HepG2 (cell line): ENCODE measurements at places on chromosomes 2 and 18. TPM values are rescaled to one million over a fixed set of nuclear protein-coding genes. Genes with fewer than 3 reads are reported as not detected.

CD8B2 gene
- total RNA-seq, result not detected in 2 replicates

DNA sequence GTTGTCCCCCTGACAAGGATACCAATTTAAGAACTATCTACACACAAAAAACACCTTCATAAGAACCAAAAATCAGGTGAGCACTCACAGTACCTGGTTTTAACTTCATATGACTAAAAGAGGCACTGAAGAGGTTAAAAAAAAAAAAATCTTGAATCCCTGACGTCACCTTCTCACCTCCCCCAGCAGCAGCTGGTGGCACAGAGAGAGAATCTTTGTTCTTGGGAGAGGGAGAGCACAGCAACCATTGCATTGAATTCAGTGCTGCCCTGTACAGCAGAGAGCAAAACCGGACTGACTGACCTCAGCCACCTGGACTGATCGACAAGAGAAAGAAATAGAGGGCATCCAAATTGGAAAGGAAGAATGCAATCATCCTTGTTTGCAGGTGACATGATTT lies 566.0 kb downstream of the TMX3 start:
- H3K27ac ChIP-seq, result no peak overlapping the region
- H3K36me3 ChIP-seq, result no peaks in the 10 kb centered on the region
- H3K27me3 ChIP-seq, result no peaks in the 10 kb centered on the region
- no peak for DNase-seq
- no peaks in the 10 kb centered on the region for H3K4me1 ChIP-seq

GRCh38 chr2:160489111-160489510 lies 4.5 kb downstream of the RBMS1 start:
- no peak overlapping the region for H3K4me3 ChIP-seq
- no peaks in the 10 kb centered on the region for H3K36me3 ChIP-seq
- DNase-seq, result no peak

DNA sequence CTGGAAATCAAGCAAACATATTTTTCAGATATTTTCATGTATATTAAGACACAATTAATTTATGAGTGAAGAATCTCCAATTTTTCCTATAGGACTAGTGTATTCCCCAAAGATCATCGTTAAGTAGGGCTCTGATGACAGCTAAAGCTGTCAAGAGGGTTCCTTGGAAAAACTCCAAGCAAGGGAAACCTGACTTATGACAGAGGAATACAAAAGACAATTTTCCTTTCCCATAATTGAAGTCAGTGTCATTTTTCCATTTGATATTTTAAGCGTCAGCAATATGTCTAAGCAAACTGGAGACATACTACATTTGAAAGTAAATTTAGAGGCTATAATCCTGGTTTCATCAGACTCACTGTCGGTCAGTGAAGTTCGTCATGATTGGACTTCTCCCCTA lies 36.1 kb downstream of the RIT2 start:
- no peak overlapping the region for H3K4me3 ChIP-seq
- no peak for DNase-seq

- no peak overlapping the region for H3K27ac ChIP-seq
- no peak for DNase-seq
- H3K27me3 ChIP-seq, result no peaks in the 10 kb centered on the region; the same call in 1 of the 2 replicates
- H3K36me3 ChIP-seq, result no peaks in the 10 kb centered on the region
- no peaks in the 10 kb centered on the region for H3K4me1 ChIP-seq
Measured at GRCh38 chr2:195820867-195821565, 164.0 kb downstream of the SLC39A10 start.

- peak; percentile 76 for DNase-seq
- H3K27ac ChIP-seq, result no peak overlapping the region
- peaks cover 13% of the 10 kb centered on the region for H3K4me1 ChIP-seq
- H3K36me3 ChIP-seq, result no peaks in the 10 kb centered on the region
Measured at GRCh38 chr2:88668862-88669261, 22.6 kb upstream of the RPIA start.

DNA sequence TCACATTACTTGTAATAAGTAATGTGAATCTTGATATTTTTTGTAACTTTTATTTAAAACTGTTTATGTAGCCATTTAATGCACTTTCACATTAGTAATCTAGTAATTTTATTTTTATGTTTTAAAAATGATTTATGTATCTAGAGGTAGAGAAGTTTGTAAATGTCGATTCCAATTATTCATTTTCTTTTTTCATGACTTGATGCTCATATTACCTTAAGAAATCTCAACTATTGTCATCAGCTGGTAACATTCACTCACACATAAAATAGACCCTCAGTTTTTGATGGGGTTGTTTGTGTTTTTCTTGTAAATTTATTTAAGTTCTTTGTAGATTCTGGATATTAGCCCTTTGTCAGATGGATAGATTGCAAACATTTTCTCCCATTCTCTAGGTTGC lies 351.7 kb upstream of the CDH7 start:
- H3K4me1 ChIP-seq, result no peaks in the 10 kb centered on the region
- no peak overlapping the region for H3K27ac ChIP-seq
- no peaks in the 10 kb centered on the region for H3K27me3 ChIP-seq
- no peaks in the 10 kb centered on the region for H3K36me3 ChIP-seq
- no peak overlapping the region for H3K4me3 ChIP-seq

GRCh38 chr2:162473-163382 lies 101.1 kb downstream of the SH3YL1 start:
- no peak overlapping the region for H3K27ac ChIP-seq
- DNase-seq, result no peak
- no peaks in the 10 kb centered on the region for H3K36me3 ChIP-seq
- peaks cover 7% of the 10 kb centered on the region; the same call in 1 of the 2 replicates for H3K27me3 ChIP-seq

GRCh38 chr2:234579231-234579962 lies 82.5 kb upstream of the ARL4C start:
- no peaks in the 10 kb centered on the region for H3K36me3 ChIP-seq
- DNase-seq, result no peak
- no peak overlapping the region for H3K4me3 ChIP-seq
- peaks cover 16% of the 10 kb centered on the region; the same call in 2 of the 3 replicates for H3K27me3 ChIP-seq

- H3K4me3 ChIP-seq, result no peak overlapping the region
- DNase-seq, result no peak
- H3K4me1 ChIP-seq, result peaks cover 9% of the 10 kb centered on the region
- no peaks in the 10 kb centered on the region for H3K27me3 ChIP-seq
- H3K27ac ChIP-seq, result no peak overlapping the region
Measured at GRCh38 chr2:76210551-76210950, 499.8 kb upstream of the GCFC2 start.

GRCh38 chr2:100126201-100126600 lies 16.2 kb downstream of the AFF3 start:
- no peaks in the 10 kb centered on the region for H3K36me3 ChIP-seq
- H3K4me3 ChIP-seq, result no peak overlapping the region
- H3K27ac ChIP-seq, result no peak overlapping the region

GRCh38 chr2:216283038-216283900 lies 89.0 kb downstream of the MARCHF4 start:
- H3K27ac ChIP-seq, result no peak overlapping the region
- H3K4me3 ChIP-seq, result no peak overlapping the region
- no peaks in the 10 kb centered on the region for H3K36me3 ChIP-seq
- DNase-seq, result peak; percentile 38
- H3K27me3 ChIP-seq, result peaks cover 1% of the 10 kb centered on the region; the same call in 1 of the 2 replicates

DNA sequence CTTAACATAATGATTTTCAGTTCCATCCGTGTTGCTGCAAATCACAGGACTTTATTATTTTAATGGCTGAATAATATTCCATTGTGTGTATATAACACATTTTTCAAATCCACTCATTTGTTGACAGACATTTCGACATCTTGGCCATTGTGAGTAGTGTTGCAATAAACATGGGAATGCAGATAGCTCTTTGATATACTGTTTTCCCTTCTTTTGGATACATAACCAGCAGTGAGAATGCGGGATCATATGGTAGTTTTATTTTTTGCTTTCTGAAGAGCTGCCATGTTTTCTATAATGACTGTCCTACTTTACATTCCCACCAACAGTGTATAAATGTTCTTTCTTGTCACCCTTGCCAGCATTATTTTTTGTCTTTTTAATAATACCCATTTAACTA lies 420.3 kb upstream of the CHAC2 start:
- H3K27me3 ChIP-seq, result no peaks in the 10 kb centered on the region
- no peaks in the 10 kb centered on the region for H3K36me3 ChIP-seq
- H3K4me1 ChIP-seq, result no peaks in the 10 kb centered on the region

C1QL2 gene
- not detected in 2 replicates for total RNA-seq

SDC1 gene
- total RNA-seq, result 47.5 and 119 TPM in 2 replicates

DNA sequence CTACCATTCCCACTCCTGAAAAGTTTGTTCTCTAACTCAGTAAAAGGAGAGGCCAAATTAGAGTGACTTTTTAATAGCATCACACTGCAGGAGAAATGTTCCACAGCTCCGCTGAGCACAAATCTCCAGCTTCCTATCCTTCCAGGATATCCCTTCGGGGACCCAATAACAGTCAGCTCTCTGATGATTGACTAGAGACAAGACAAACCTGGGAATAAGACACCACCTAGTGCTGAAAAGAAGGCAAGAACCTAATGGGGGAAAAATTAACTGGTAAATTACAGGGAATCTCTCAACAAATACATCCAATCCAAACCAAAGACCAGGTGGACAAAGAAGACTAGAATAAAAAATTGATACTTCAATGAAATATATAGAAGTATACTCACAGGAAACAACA lies 977.1 kb upstream of the SOX11 start:
- no peak overlapping the region for H3K27ac ChIP-seq
- no peak for DNase-seq
- no peaks in the 10 kb centered on the region for H3K4me1 ChIP-seq
- H3K36me3 ChIP-seq, result no peaks in the 10 kb centered on the region
- no peak overlapping the region for H3K4me3 ChIP-seq

VAPA gene
- 294 and 375 TPM in 2 replicates for total RNA-seq

GRCh38 chr2:171154348-171154747 lies 6.3 kb downstream of the TLK1 start:
- H3K4me1 ChIP-seq, result peaks cover 90% of the 10 kb centered on the region
- H3K36me3 ChIP-seq, result no peaks in the 10 kb centered on the region
- H3K27me3 ChIP-seq, result no peaks in the 10 kb centered on the region

PKP4 gene
- total RNA-seq, result 80.9 and 84.8 TPM in 2 replicates

- peaks cover 14% of the 10 kb centered on the region; the same call in 1 of the 3 replicates for H3K27me3 ChIP-seq
- no peak overlapping the region for H3K4me3 ChIP-seq
- no peak overlapping the region for H3K27ac ChIP-seq
- DNase-seq, result no peak
- H3K36me3 ChIP-seq, result no peaks in the 10 kb centered on the region
- H3K4me1 ChIP-seq, result no peaks in the 10 kb centered on the region
Measured at GRCh38 chr2:217555081-217555876, 447.5 kb downstream of the TNS1 start.

DNA sequence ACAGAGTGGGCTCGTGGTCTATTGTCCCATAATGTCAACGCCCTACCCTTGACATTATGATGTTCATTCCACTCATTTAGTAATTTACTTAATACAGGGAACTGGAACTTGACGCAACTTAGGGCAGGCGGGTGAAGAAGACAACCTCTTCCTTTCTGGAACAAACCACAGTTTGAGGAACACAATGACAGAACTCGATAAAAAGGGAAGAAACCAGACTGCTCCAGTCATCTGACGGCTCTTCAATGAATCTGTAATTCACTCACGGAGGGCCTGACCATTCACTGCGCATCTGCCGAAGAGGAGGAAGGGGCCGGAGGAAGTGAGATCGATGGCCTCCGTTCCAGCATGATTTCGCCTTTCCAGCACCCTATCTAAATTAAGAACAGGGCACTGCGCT lies 83.2 kb downstream of the BCL2 start:
- DNase-seq, result no peak
- H3K27ac ChIP-seq, result no peak overlapping the region
- H3K36me3 ChIP-seq, result no peaks in the 10 kb centered on the region
- H3K4me1 ChIP-seq, result peaks cover 17% of the 10 kb centered on the region
- H3K4me3 ChIP-seq, result no peak overlapping the region
- H3K27me3 ChIP-seq, result no peaks in the 10 kb centered on the region; the same call in 1 of the 2 replicates

COL4A4 gene
- not detected in 2 replicates for total RNA-seq

DOCK10 gene
- total RNA-seq, result not detected in 2 replicates

- no peaks in the 10 kb centered on the region for H3K4me1 ChIP-seq
- no peak overlapping the region for H3K27ac ChIP-seq
- no peak for DNase-seq
- H3K36me3 ChIP-seq, result peaks cover 40% of the 10 kb centered on the region
Measured at GRCh38 chr2:237763812-237764211, 34.8 kb upstream of the RBM44 start.

CNDP1 gene
- not detected in 2 replicates for total RNA-seq

- H3K4me3 ChIP-seq, result no peak overlapping the region
- H3K27ac ChIP-seq, result no peak overlapping the region
- H3K27me3 ChIP-seq, result no peaks in the 10 kb centered on the region
- H3K4me1 ChIP-seq, result no peaks in the 10 kb centered on the region
- no peak for DNase-seq
Measured at GRCh38 chr2:233996461-233996860, 54.0 kb upstream of the SPP2 start.

PAX8 gene
- total RNA-seq, result 1.3 and 1.5 TPM in 2 replicates

ANO7 gene
- total RNA-seq, result 3.7 and 4.9 TPM in 2 replicates

IL36G gene
- total RNA-seq, result not detected in 2 replicates

GRCh38 chr2:203470371-203470770 lies 64.7 kb downstream of the RAPH1 start:
- no peaks in the 10 kb centered on the region for H3K36me3 ChIP-seq
- DNase-seq, result no peak
- no peaks in the 10 kb centered on the region for H3K4me1 ChIP-seq
- H3K4me3 ChIP-seq, result no peak overlapping the region
- no peaks in the 10 kb centered on the region for H3K27me3 ChIP-seq
- H3K27ac ChIP-seq, result no peak overlapping the region

DNA sequence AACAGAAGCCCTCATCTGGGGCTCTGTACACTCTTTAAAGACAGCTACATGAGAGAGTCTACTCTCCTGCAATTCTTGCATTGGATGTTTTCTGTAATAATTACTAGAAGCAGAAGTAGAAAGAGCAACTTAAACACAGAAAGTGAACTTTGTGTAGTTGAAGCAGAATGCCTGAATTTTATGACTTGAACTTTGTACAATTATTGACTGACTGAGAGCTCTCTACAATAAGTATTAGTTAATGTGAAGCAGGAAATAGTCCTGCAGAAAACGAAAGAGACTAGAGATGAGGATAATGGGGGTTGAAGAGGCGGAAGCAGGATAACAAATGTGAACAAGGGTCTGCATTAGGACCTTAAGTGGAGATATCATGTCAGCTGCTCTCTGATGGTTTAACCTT lies 79.2 kb upstream of the STK39 start:
- H3K27ac ChIP-seq, result no peak overlapping the region
- H3K4me1 ChIP-seq, result peaks cover 13% of the 10 kb centered on the region
- DNase-seq, result peak; percentile 9
- no peak overlapping the region for H3K4me3 ChIP-seq
- H3K36me3 ChIP-seq, result no peaks in the 10 kb centered on the region

DNA sequence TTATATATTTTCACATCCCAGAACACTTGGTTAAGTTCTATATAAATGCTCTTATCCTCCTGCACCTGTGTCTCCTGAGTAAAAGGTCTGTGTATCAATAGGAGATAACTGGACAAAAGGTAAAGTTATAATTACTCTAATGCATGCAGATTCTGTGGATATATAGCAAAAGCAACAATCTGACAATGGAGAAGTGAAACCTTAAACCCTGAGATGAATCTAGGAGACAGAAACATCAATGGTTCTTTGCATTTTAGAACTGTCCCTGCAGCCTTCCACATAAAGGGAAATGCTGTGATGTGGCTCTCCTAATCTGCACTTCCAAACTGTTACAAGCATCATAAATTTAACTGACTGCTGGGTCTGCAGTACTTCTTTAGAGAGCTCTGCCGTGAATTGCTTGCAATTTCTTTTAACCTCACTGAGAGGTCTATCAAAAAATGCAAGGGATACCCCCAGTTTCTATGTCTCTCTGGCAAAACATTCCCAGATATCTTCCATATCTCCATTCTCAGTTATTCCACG lies 42.8 kb upstream of the FSIP2 start:
- no peaks in the 10 kb centered on the region for H3K36me3 ChIP-seq
- H3K4me3 ChIP-seq, result no peak overlapping the region
- no peaks in the 10 kb centered on the region for H3K27me3 ChIP-seq
- no peaks in the 10 kb centered on the region for H3K4me1 ChIP-seq

TLX2 gene
- 0.20 TPM in 1 of 2 replicates, not detected in the other for total RNA-seq

XDH gene
- not detected in 2 replicates for total RNA-seq
